HS-27A (cell line): ENCODE measurements at places on chromosomes 3 and 15.
A peak's percentile ranks its signal among the peaks of the same experiment; 100 is the strongest.

DNA sequence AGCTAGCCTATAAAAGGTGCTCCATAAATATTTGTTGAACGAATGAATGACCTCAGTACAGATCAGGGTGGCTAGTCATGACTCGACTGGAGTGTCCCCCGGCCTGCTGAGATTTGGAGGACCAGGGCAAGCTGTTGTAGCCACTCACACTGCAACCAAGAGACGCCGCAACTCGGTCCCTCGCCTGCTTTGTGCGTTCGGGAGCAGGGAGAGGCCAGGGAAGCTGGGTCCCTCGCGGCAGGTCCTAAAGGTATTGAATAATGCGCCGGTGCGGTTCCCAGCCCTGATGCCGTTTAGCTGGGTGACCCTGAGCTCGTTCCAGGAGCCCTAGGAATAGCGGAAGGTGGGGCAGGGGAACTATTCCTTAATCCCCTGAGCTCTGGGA, 1.8 kb downstream of the IGDCC4 start:
- no peak for DNase-seq

DNA sequence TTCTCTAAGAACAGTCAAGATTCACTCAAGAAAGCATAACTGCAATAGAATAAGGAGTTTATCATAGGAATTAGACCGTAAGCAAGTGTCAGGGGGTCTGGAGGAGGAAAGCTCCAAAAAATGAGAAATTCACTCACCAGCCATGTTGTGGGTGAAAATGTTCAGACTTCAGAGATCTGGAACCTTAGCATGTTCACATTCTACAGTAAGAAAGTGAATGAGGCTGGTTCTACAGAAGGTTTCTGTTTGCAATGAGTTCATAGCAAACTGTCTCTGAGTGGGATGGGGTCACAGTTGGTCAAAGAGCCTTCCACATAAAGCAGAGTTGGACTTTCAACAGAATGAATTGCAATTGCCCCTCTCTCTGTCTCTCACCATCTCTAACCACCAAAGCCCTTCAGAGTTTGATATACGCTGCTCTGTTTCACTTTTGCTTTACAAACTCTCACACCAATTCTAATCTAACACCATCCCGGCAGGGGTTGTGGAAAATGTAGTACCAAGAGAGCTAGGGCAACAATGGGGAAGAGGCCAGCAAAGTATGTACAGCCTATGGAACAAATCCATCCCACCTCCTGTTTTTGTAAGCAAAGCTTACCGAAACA, 581.8 kb upstream of the UBE2E2 start:
- no peak for DNase-seq

DNA sequence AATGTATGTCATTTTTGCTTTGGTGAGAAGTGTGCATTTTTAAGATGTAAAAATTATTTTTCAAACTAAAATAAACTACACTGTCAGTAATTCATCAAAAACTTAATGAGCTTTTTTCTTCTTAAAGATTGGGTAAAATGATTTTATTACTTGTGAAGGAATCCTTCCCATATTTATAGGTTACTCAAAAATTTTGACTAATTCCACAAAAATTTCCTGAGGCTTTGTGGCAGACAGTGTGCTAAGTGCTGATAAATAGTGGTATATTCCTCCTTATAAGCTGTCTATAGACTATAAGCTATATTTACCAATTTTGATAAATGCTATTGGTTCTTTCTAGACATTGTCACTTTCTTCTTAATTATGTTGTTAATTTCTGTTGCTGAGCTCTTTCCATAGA, 284.5 kb upstream of the SEMA6D start:
- DNase-seq = no peak

DNA sequence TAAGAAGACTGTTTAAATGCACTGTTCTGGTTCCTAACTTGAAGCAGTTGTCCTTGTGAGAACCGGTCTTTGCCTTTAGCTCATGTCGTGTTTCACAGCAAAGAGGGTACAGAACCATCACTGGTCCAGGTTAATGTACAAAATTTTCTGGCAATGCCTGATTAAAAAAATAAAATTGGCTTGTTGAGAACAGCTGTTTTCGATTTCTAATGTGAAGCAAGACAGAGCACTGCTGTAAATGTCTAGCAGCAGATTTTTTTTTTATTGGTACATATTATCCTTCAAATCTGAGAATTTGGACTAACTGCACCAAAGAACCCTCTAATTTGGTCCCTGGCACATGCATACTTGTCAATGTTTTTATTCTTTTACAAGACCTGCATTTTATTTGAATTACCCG, 103.3 kb downstream of the STT3B start:
- no peak for DNase-seq

DNA sequence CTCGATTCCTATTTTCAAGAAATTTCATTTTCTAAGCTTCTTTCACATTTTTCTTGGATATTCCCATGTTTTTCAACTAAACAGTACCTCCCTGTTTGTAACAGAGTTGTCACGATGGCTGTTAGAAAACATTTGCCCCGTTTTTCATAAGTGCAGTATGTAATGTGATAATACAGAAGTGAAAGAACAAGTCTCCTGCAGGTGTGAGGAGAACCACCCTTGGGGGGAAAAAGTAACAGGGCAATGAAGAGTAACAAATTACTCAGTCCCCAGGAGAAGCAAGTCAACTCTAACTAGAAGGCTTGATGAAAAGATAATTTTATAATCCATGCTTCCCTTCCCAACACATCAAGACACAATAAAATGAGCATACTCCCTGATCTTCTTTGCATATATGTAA, 493.3 kb downstream of the FOXP1 start:
- no peak for DNase-seq

DNA sequence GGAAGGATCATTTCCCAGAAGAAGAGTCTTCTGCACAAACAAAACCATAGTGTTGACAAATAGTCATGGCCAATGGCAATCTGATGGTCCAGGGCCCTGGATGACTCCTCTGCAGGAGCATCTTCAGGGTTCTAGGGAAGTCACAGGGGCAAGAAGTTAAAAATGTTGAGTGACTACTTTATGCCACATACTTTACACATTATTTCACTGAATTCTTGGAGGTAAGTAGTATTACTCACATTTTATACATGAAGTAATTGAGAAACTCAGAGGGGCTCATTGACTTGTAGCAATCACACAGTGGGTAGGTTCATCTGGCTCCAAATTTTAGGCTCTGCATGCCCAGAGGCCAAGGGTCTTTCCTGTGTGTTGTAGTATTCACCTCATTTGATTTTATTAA, 430.2 kb upstream of the MCTP2 start:
- no peak for DNase-seq

DNA sequence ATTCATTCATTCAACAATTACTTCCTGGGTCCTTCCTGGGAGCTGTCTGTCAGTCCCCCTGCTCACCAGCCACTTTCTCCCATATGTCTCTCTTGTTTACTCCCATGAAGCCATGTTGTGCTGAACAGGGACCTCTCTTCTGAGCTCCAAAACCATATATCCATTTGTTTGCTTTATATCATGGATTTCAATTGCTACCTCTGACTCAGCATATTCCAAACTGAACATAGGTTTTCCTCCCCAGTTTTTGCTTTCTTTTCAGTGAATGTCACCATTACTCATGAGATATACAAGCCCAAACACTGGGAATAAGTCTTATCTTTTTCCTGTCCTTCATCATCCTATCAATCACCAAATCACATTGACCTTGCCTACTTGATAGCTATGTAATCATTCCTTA, 152.5 kb upstream of the P2RY1 start:
- no peak for DNase-seq

DNA sequence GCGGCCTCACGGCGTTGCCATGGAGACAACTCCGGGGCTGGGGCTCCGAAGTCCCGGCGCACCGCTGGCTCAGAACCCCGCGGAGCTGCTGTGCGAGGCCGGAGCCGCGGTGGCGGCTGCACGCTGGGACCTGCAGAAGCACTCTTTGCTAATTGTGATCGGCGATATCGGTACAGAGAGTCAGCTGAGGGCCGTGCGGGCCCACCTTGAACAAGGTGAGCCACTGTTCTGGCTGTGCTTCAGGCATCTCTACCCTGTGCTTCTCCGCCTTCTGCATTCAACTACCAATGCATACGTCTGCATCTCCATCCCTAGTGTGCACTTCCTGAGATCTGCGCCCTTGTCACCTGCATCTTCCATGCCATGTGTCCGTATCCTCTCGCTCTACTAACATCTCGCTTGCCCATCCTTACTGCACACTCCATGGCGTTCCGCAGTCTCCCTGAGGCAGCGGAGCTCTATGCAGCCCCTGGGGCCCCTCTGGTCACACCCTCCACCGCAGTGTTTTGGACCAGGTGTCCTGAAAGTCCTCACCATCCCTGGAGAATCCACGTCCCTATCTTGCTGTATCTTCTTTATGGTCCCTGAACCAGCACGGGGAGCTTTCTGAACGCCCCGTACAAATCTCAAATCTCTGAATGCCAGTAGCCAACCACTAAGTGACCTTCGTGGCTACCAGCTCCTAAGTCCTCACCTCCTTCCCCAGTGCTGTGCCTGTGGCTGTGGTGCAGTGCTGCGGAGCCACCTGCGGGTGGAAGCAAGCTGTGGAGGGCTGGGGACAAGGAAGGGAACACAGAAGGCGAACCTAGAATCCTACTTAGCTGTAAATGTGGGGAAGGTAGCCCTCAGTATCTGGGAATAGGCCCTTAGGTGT, 6.2 kb upstream of the MAP1A start:
- no peak for DNase-seq

DNA sequence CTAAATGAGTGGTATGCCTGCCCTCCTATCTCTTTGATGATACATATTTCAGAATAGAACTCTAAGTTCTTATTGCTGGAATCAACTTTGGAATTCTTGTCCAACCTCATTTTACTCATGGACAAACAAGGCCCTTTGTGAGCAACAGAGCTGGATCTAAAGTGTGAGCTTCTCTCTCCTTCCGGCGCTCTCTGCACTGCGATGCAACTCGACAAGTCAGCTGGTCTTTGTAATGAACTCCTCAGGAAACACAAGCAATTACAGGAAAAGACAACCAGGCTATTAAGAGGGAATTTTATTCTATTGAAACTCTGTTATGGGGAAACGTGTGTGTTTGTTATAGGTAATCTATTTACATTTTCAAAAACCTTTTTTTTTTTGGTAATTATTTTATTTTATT, 20.3 kb upstream of the NRROS start:
- no peak for DNase-seq

DNA sequence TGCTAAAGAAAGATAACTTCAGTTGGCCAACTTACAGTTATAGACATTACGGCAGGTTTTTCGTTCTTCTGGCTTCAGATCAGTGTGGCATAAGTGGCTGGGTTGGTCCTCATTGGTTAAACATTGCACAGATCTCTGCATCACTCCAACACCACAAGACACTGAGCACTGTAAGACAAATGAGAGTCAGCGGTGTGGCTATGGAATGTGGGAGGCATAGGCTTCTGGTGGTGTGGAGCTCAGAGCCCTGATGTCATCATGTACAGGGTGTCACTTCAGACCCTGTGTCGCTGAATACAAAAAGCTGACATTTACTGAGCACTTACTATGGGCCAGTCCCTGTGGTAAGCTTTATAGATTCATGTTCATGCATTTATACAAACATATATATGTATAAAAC, 146.0 kb downstream of the ADAMTS9 start:
- no peak for DNase-seq

GRCh38 chr3:102180280-102180931, 254.4 kb upstream of the ZPLD1 start:
- peak; percentile 79 for DNase-seq

- no peak for DNase-seq
Measured at GRCh38 chr15:38205526-38206272, 46.9 kb upstream of the SPRED1 start.
